ENCODE measurements at places on chromosomes 6 and 20.

GRCh38 chr6:99334526-99335127 lies 14.8 kb downstream of the FAXC start:
- peak; percentile 69 for DNase-seq

DNA sequence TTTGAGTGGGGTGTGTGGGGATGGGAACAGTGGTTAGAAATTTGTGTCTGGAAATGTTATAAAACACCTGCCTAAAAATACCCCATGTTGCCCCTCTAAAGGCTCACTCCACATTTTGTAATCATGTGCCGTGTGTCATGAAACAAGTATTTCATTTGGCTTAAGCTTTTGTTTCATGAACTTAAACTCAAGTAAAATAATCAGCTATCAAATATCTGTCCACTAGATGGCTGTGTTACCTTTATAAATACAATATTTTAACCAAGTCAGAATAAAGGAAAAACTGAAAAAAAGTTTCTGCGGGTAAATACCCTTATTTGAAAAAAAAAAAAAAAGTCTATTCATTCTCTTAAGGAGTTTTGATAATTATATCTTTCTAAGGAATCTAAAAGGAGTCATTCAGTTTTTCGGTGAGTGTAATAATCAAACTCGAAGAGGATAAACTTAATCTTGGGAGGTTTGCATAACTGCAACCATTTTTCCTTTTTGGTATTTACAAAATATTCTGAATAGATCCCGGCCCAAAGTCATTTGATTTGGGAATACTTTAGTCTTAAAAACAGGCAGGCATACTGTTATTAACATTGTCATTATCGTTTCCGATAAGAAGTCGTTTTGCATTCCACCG lies 29.9 kb upstream of the MTRF1L start:
- peak; percentile 39 for DNase-seq

- peak; percentile 91 for DNase-seq
Measured at GRCh38 chr6:10595731-10596664, 74.8 kb downstream of the GCNT2 start.

GRCh38 chr6:122804962-122805485 lies 16.0 kb downstream of the SMPDL3A start:
- DNase-seq = no peak

- peak; percentile 44 for DNase-seq
Measured at GRCh38 chr6:32116674-32117073, 7.5 kb upstream of the TNXB start.

- DNase-seq = no peak
Measured at GRCh38 chr6:45163952-45164766, 164.0 kb upstream of the RUNX2 start.

GRCh38 chr6:139679516-139680179 lies 305.2 kb upstream of the CITED2 start:
- peak; percentile 58 for DNase-seq

GRCh38 chr6:41748102-41748477 lies 893 bp upstream of the PGC start:
- DNase-seq = no peak

Data from NB4 (cell line).